Activated CD8-positive, alpha-beta memory T cell treated with anti-CD3 and anti-CD28 coated beads for 36 hours (primary cell): ENCODE measurements at places on chromosomes 2 and 18. TPM values are rescaled to one million over a fixed set of nuclear protein-coding genes. Genes with fewer than 3 reads are reported as not detected.

The KCNG2 gene
- not detected for total RNA-seq

The DCTN1 gene
- total RNA-seq, result 92.9 TPM

The ACMSD gene
- not detected for total RNA-seq

The CD8A gene
- 433 TPM for total RNA-seq

The LIPT1 gene
- 4.3 TPM for total RNA-seq

The OSBPL6 gene
- total RNA-seq, result 2.7 TPM

The ACOXL gene
- 0.23 TPM for total RNA-seq

The SUCLG1 gene
- total RNA-seq, result 70.0 TPM

The AQP12B gene
- not detected for total RNA-seq

The NYAP2 gene
- not detected for total RNA-seq

The C2orf72 gene
- total RNA-seq, result 0.50 TPM

The CSRNP3 gene
- not detected for total RNA-seq

The TMEM182 gene
- total RNA-seq, result 4.7 TPM

The LIPG gene
- total RNA-seq, result 0.13 TPM

The MROH2A gene
- total RNA-seq, result not detected

The HOXD8 gene
- not detected for total RNA-seq

The RTN4 gene
- total RNA-seq, result 104 TPM

The IL36G gene
- not detected for total RNA-seq

The CFAP221 gene
- total RNA-seq, result not detected

The ITPRID2 gene
- total RNA-seq, result 64.3 TPM

The TM4SF20 gene
- not detected for total RNA-seq

The CABYR gene
- total RNA-seq, result 1.2 TPM

The ASB18 gene
- total RNA-seq, result not detected
